ENCODE measurements at places on chromosomes 12 and 14.
A peak's percentile ranks its signal among the peaks of the same experiment; 100 is the strongest.

- DNase-seq, result no peak
Observed at GRCh38 chr14:34369648-34370030, 92.4 kb downstream of the SPTSSA start.

DNA sequence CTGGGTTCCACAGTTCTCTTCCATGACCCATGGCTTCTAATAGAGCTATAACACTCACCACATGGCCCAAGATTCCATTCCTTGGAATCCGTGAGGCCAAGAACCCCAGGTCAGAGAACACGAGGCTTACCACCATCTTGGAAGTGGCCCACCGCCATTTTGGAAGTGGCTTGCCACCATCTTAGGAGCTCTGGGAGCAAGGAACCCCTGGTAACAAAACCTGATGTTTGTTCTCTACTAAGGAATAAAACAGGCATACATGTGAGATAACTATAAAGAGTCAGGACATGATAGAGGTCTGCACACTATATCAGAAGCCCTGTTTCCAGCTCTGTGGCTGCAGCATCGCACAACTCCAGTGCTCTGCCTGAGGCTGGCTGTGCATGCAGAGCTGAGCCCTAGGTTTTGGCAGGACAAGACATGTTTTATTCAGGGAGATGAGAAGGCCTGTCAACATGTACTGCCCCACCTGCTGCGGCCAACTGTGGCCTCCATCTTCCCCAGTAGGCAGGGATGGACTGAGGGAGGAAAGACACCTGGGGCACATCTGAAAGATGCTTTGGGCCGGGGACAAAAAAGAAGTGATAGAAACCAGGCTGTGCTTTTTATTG, 344.9 kb downstream of the DAD1 start:
- no peak for DNase-seq

DNA sequence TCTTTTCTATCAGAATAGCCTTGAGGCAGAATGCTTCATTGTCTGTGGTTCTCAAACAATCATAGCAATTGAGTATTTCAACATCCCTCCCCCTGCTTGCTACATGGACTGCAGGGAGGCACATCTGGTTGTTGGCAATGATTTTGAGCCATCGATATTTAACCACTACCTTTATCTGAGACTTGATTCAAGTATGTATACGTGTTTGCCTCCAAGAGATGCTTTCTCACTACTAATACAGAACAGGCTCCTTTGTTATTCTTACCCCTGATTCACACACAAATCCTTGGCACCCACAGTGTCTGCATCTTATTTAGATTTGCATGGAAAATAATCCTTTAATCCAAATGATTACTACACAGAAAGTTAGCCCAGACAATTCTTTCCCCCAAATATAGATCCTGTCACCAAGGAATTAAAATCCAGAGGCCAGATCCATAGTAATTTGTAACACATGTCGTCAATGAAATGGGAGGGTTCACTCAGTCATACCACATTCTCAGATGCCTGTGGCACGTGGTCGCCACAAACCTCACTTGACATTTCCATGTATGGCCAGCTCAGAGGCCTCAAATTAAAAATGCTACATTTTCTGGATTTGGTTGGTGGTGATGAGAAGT, 199.3 kb downstream of the ITPR2 start:
- DNase-seq, result peak; percentile 10

DNA sequence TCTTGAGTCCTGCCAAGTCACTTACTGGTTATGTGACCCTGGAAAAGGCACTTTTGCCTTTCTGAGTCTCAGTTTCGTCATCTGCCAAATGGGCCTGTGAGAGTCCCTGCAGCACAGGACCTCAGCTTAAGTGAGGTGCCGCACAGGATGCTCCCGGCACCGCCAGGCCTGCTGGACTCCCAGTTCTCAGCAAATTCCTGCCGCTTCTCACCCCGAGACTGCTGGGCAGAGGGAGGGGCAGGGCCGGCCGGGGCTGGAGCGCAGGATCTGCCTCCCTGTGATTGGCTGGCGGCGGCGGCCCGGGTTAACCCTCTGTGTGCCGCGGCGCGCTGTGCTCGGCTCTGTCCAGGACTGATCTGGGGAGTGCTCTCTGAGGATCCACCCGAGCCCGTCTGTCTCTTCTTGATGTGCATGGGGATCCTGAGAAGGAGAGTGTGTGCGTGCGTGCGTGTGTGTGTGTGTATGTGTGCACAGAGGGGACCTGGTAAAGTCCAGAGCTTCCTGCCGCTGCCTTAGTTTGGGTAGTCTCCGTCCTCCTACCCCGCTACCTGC, 8.6 kb downstream of the SETD1B start:
- DNase-seq, result peak; percentile 61

DNA sequence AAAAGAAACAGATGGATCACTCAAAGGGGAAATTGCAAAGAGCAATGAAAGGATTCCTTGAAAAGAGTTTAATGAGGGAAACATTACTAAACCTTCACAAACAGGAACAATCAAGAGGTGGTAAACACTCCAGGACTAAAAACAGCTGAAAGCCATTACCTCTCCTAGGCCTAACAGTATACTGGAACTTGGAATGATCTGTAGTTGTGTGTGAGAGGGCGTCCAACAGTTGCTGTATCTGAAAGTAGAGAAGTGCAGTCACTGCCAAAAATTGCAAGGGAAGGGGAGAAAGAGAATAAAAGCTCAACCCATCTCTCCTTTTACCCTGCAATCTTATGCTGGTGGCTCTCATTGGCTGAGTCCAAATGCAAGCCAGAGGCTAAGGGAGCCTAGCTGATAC, 17.0 kb upstream of the MIS18BP1 start:
- DNase-seq, result no peak

DNA sequence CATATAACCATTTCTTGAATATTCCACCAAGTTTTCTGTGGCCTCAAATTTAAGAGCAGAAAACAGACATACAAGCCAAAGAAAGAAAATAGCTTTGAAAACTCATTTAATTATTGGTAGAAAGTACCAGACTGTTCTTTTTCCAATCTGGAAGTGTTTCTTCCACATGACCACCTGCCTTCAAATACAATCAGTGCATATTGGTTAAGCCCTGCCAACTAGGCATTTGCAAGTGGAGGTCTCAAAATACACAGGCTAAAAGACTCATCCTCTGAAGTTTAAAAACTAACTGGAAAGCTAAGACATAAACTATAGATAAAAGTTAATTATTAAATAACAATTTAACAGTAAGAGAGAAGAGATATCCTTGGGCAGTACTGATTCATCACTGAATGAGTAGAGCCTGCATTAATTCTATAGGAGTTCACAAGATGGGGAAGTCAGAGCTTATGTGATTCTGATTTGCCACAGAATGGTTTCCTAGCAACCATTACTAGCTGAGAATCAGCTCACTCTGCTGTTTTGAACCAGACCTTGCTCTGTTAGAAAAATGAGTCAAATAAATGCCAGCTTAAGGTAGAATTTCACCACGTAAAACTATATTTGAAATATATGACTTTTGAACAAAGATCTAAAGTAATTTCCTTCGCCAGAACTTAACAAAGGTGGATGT, 433.8 kb downstream of the FUT8 start:
- DNase-seq, result no peak

GRCh38 chr12:122023339-122024131, 1.9 kb downstream of the BCL7A start:
- DNase-seq, result peak; percentile 48

DNA sequence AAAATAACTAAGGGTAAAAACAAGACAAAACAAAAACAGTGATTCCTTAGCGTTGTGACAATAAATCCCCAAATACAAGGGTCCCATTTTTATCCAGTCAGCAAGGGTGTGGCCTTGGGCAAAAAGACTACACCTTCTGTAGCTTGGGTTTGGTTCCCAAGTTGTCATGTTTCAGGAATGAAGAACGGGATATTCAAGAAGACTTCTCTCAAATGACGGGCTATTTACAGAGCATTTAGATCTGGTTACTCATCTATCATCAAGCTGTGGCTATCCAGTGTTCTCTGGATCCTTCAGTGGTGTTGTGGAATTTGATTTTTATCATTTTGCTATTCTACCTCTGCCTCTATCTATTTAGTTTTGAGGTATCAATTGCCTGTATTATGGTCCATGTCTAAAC, 219.7 kb downstream of the SLC25A21 start:
- no peak for DNase-seq

- DNase-seq, result no peak
Observed at GRCh38 chr12:87982208-87982607, 47.0 kb downstream of the C12orf50 start.

- no peak for DNase-seq
Observed at GRCh38 chr14:55688566-55688965, 108.6 kb downstream of the KTN1 start.

DNA sequence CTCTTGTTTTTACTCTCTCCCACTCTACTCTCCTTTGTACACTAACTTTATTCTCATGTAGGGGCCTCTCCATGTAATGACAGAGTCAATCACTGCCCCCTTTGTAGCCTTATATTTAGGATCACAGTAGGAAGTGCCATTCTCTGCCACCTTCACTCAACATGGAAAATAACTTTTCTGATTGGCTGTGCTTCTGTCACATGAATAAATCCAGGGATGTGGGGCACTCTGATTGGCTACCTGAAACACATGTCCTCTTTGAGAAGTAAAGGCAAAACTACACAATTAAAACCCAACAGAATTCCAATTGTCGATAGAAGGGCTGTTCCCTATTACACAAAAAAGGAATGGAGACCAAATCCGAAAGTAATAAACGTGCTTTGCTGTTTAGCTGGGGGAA, at the start of gene RNASE9:
Gene RNASE9 (minus strand): TSS at position 87 of the 400 bp plus-strand sequence.
- DNase-seq, result no peak

GRCh38 chr12:106021516-106021915, 117.2 kb downstream of the NUAK1 start:
- DNase-seq, result no peak

- peak; percentile 65 for DNase-seq
Observed at GRCh38 chr14:99252940-99253868, 18.8 kb downstream of the BCL11B start.

- DNase-seq, result no peak
Observed at GRCh38 chr12:123987022-123987421, 14.0 kb downstream of the ZNF664 start.

DNA sequence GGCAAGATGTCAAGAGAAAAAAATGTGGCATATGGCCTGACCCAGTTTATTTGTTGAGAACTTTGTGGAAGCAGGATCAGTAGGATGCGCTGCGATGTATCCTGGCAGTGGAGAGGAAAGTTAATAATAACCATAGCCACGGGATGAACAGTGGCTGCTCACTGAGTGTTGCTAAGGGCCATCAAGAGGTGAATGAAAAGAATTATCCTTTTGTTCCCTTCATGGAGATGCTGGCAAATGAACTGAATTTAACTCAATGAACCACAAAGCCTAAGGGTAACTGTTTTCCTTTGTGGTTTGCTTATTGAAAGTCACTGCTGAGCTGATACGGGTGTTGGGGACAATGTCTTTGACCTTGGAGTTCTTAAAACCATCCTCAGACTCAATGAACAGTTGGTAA, 476.5 kb downstream of the APAF1 start:
- no peak for DNase-seq

GRCh38 chr12:57765003-57765697, 1.7 kb downstream of the CYP27B1 start:
- DNase-seq, result peak; percentile 66

DNA sequence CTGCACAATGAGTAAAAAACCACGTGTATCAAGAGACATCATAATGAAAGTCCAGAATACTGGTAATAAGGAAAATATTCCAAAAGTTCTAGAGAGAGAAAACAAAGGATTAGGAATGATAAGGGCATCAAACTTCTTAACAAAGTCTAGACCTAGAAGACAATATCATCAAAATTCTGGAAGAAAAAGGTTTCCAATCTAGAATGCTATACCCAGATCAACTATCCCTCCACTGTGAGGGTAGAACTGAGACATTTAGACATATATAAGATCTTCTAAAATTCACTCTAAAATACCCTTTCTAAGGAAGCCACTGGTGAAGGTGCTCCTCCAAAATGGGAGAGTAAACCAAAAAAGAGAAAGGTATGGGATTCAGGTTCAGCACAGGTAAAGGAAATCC, 2.9 kb downstream of the C1RL start:
- no peak for DNase-seq

- DNase-seq, result no peak
Observed at GRCh38 chr14:30252783-30253674, 305.9 kb upstream of the G2E3 start.

DNA sequence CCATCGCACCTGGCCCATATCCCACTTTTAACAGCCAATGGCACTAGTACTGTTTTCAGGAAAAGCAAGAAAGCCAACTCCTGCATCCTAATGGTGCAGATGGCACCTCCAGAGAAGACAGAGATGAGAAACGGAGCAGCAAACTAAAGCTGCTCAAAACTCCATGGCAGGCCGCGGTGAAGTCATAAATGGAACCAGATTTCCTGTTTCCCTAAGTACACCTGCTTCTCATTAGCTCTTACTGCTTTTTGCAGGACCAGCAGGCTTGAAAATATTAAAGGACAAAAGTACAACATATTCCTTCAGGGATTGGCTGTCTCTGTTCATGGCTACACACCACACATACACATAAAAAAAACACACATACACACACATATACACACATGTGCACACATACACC, 36.7 kb upstream of the LGALS3 start:
- no peak for DNase-seq

GRCh38 chr14:50389668-50390441, 6.8 kb downstream of the CDKL1 start:
- DNase-seq, result no peak

DNA sequence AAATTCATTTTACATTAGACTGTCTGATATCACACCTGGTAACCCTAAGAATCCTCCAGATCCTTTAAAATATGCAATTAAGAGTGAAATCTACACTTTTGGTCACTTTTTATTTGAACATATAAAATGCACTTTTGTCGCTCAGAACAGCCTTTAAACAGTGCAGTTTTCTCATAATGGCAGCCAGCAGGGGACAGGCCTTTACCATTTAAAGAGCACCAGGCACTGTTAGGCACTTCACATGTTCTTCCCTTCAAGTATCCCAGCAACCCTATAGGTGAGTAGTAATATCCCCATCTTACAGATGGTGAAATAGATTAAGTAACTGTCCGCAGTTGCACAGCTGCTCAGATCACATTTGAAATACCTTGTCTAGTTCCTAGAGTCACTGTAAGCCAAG, 11.3 kb upstream of the SAMD4A start:
- DNase-seq, result no peak

- DNase-seq, result no peak
Observed at GRCh38 chr12:92272061-92272964, 126.7 kb upstream of the BTG1 start.

DNA sequence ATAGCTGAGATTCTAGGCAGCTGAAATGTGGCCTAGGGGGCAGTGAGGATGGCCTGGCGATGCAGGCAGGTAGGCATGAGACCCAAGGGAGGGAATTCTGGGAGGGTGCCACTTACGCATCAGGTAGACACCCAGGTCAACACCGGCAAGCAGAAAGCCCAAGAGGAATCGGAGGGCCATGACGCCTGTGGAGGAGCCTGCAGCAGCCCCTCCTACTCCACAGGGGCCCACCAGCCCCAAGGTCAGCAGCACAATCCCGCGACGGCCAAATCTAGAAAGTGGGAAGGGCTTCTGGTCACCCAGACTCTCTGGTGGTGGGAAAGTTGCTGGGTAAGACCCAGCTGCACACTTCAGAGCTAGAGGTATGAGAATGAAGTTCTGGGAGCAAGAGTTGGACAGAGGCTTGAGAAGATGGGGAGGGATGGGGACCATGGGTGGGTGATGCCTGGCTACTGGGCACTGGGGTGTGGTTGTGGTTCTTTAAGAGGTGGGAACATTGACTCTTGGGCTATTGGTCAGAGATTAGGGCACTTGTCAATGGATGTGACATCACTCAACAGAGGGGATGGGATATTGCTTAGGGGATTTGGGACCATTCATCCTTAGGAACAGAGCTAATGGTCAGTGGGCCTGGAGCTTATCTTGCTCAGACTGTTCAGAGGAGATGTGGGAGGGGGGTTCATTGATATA, 3.4 kb downstream of the SLC22A17 start:
- no peak for DNase-seq
